ENCODE measurements at places on chromosomes 5 and 9.

DNA sequence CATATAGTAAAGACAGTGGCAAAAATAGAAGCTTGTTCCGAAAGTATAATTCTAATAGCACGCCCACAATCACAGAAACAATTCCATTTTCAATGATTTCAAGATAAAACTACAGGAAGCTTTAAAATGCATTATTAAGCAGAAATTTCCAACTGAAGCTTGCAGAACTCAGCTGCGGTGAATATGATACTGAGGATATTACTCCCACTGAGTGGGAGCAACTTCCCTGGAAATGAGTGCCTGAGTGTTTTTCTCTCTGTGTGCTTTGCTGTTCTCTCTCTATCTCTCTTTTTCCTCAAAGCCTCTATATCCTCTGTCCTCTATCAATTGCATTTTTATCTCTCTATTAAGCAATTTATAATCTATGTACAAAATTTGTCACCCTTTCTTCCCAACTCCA, 187.5 kb upstream of the PRDM9 start:
- no peak for DNase-seq

- no peak for DNase-seq
Observed at GRCh38 chr5:154273028-154273617, 82.6 kb downstream of the GALNT10 start.

- DNase-seq: no peak
Observed at GRCh38 chr9:36928670-36929349, 105.3 kb downstream of the PAX5 start.

GRCh38 chr9:90251316-90251715, 391.3 kb downstream of the DIRAS2 start:
- DNase-seq: no peak

DNA sequence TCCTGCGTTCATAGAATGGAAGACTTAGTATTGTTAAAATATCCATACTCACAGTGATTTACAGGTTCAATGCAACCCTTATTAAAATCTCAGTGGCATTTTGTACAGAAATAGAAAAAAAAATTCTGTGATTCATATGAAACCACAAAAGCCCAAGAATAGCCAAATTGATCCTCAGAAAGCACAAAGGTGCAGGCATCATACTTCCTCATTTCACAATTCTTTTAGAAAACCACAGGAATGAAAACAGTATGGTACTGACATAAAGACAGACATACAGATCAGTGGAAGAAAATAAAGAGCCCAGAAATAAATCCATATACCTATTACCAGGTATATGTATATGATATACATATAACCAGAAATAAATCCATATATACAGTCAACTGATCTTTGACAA, 86.8 kb upstream of the MEGF10 start:
- DNase-seq: no peak

GRCh38 chr5:136518174-136518573, 152.8 kb upstream of the TRPC7 start:
- DNase-seq: no peak

GRCh38 chr9:8366161-8366926, 566.8 kb upstream of the DMAC1 start:
- no peak for DNase-seq

GRCh38 chr5:76594107-76594506, 29.1 kb downstream of the F2RL2 start:
- no peak for DNase-seq

All from iPS DF 19.7 (cell line).